ENCODE measurements at places on chromosomes 7 and 10.

GRCh38 chr10:104387130-104387888 is 33.7 kb downstream of the CFAP58 start:
- no peak for DNase-seq

GRCh38 chr7:28480595-28480994 is 68.3 kb downstream of the CREB5 start:
- DNase-seq, result no peak

DNA sequence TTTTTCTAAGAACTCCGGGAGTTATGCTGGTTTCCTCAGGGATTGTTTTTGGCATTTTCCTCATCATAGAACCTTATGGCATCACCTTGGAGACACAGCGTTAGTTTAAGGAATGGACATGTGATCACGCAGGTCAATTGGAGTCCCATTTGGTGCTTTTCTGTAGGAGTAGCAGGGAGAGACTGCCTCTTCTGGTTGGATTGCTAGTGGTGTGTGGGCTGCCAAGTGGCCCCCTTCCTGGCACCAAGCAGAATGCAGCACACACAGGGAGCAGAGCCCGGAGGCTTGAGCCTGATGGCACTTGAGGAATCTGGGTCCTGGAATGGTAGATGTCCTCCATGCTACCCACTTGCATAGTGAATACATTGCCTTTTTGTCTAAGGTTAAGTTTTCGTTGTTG is 57.9 kb downstream of the SDK1 start:
- no peak for DNase-seq

DNA sequence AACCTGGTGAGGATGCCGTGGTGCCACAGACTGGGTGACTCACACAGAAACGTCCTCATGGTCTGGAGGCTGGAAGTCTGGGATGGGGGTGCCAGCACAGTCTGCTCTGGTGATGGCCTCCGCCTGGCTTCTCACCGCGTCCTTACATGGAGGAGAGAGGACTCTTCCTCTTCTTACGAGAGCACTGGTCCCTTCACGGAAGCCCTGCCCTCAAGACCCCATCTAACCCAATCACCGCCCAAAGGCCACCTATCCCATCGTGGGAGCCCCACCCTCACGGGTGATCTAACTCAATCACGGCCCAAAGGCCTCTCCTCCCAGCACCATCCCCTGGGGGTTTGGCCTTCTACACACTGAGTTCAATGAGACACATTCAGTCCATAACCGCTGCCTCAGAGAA is 137.7 kb downstream of the PTPRN2 start:
- DNase-seq, result no peak

DNA sequence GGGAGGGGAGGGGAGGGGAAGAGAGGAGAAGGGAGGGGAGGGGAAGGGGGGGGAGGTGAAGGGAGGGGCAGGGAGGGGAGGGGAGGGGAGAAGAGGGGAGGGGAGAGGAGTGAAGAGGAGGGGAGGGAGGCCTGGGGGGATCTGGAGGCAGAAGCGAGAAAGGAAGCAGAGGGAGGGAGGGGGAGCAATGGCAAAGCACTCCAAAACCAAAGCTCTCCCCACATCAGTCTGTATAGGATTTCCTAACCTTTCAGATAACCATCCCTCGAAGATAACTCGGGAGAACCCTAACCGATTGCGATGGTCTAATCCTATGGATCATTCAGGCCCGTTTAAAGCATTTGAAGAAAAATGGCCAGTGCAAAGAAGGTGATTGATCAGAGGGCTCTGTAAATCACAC is 19.0 kb downstream of the EBF3 start:
- no peak for DNase-seq

DNA sequence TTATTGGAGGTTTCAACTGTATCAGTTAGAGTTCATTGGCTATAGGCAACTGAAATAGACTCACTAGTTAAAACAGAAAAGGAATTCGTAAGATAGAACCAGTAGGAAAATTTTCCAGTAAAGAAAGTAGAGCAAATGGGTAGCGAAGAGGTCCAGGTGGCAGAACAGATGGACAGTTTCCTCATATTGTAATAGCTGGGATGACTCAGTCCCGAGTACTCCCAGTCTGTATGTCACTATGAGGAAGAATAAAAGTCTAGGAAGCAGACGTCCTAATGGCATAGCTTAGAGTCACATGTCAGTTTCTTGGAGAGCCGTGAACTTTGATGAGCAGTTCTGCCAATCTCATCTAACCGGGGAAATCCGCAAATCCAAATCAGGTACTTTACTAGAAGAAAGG is 95.3 kb downstream of the RNF32 start:
- no peak for DNase-seq

- DNase-seq, result no peak
Measured at GRCh38 chr10:115871855-115872254, 401.2 kb downstream of the GFRA1 start.

DNA sequence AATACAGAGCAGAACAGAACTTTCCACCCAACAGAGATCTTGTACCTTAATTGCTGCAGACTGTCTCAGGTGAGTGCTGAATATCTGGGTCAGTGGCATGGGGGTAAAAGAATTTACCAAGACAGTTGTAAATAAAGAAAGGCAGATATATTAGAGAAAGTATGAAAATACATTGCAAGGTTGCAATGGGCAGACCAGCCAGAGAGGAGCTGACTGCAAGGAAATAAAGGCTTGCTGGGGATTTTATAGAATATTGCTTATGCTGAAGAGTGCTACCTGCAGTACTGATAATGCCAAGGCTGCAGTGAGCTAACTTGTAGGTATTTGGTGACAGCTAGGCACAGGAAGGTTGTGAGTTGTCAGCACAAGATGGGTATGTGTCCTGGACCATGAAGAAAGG is 171.0 kb upstream of the TRIM24 start:
- no peak for DNase-seq

GRCh38 chr10:80416479-80417098 is 8.2 kb downstream of the PRXL2A start:
- peak; percentile 52 for DNase-seq

DNA sequence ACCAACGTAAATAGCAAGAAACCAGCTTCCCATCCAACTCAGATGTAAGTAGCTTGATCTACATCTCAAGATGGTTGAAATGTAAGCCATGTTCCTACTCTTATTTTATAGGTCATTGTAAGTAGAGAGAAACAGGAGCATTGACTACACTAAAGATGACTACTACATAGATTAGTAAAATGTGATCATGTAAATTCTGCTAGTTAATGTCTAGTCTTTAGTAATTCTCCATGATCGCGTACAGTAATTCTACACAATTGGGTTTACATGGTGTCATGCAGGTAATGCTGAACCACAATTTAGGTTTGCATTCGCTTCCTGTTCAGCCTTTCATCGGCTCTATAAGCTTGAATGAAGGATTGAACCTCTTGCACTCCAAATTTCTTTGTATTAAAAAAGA is 14.9 kb upstream of the SFMBT2 start:
- DNase-seq, result no peak

DNA sequence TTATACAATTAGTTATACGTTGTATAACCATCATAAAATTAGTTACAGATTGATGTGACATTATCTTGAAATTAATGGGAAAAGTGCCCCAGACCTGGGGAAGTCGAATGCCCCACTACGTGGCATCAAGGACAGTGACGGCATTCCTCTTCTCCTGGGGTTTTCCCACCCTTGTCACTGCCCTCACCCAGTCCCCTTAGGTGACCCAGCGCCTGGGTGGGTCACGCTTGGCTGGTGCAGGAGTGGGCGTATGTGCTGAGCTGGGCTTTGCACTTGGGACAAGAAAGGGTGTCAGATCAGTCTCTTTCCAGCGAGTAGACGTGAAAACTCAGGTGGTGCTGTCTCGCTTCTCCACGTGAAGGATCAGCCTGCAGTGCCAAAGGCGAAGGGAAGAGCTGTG is 7.6 kb downstream of the FOXK1 start:
- no peak for DNase-seq

GRCh38 chr10:51100221-51100620 is 25.9 kb downstream of the PRKG1 start:
- DNase-seq, result no peak

- no peak for DNase-seq
Measured at GRCh38 chr7:29398011-29398410, 165.6 kb upstream of the PRR15 start.

- no peak for DNase-seq
Measured at GRCh38 chr10:5508786-5509185, 9.4 kb upstream of the CALML5 start.

DNA sequence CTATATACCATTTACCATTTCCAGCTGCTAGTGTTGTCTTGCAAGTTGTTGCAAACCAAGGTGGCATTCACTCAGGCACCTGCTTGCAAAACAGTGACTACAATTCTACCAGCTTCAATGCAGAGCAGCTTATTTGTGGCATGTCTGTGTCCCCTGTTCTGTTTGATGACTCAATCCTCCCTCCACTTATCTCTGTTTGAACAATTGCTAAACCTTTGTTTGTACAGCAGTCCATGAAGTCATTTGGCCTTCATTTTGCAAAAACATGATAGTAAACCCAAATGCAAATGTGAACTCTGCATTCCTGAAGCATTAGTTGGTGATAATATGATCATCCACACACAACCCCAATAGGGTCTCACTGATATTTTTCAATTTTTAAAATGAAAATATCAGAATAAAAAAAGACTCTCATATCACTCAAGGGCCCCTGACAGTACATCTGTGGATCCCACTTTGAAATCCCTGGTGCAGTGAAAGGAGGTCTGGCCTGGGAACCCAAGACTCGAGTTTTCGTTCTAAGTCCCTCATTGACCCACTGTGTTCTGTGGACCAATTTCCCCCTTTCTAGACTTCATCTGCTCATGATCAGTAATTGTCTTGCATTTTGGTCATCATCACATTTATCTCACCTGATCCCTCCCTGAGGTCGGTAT is 425.4 kb downstream of the RPS24 start:
- peak; percentile 58 for DNase-seq

DNA sequence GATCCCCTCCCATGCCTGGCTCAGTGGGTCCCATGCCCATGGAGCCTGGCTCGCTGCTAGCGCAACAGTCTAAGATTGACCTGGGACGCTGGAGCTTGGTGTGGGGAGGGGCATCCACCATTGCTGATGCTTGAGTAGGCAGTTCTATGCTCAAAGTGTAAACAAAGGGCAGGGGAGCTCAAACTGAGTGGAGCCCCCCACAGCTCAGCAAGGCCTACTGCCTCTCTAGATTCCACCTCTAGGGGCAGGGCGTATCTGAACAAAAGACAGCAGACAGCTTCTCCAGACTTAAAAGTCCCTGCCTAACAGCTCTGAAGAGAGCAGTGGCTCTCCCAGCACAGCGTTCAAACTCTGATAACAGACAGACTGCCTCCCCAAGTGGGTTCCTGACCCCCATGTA is 31.2 kb upstream of the FFAR4 start:
- no peak for DNase-seq

- DNase-seq, result no peak
Measured at GRCh38 chr10:3907514-3907913, 122.5 kb upstream of the KLF6 start.

DNA sequence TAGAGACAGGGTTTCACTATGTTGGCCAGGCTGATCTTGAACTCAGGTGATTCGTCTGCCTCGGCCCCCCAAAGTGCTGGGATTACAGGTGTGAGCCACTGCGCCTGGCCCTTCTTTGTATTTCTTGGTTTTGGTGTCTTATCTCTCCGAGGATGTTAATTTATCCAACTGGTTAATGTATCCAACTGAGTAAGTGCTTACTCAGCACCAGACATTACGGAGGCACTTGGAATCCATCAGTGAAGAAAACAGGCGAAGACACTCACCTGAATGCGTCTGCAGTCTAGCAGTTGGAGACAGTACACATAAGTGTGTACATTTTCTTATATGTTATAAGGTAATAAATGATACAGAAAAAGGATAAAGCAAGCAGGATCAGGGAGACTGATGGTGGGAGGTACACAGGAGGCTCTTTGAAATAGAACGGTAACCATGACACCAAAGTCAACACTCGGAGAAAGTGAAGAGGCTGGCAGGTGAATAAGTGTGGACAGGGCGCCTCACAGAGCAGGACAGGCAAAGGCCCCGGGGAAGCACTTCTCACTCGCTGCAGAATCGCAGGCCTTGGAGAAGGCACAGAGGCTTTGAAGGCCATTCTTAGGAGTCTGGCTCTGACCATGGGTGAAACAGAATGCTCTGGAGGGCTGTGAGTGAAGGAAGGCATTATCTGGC is 73.1 kb downstream of the LANCL2 start:
- no peak for DNase-seq

GRCh38 chr7:1969459-1970284 is 263.1 kb downstream of the MAD1L1 start:
- DNase-seq, result peak; percentile 2

DNA sequence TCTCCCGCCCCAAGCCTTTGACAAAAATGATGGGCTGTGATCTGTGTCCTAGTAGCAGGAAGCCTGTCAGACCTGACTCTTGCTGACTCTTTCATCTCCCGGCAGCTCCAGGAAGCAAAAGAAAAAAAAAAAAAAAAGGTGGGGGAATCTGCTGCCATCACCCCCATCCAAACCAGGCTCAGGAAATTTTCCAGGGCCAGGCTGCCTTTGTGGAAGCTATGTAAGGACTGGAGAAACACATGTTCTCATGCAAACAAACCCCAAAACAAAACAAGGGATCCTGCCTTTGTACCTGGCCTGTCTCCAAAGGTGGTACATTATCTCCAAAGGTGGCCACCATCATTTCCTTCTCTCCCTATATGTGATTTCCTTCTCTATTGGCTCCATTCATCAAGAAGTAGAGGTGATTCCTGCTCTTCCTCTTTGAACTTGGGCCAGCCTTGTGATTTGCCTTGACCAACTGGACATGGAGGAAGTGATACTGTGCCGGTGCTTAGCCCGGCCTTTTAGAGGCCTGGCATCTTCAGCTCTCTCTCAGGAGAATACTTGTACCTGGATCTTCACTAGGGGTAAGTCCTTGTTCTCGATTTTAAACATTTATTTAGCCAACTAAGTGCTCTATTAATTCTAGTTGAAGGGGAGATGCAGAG is 192.2 kb upstream of the SVIL start:
- DNase-seq, result no peak

- no peak for DNase-seq
Measured at GRCh38 chr7:157628456-157628855, 291.7 kb downstream of the DNAJB6 start.

GRCh38 chr10:26574783-26575182 is 122.7 kb upstream of the PDSS1 start:
- no peak for DNase-seq

DNA sequence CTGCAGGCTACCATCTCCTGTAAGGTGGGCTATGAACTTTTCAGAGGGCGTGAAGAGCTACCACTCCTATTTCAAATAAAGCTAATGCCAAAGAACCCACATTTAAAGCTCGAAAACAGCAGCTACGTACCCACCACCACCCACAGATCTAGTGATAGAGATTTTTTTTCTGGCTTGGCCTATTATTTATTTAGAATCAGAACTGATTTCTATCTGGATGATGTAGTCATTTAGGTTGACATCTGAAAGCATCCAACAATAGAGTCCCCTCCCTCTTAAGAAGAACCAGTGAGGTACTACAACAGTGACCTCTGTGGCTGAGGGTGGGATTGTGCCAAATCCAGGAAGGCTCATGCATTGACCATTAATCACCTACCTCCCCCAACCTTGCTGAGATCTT is 113.8 kb upstream of the ADO start:
- no peak for DNase-seq

- DNase-seq, result no peak
Measured at GRCh38 chr7:73718438-73718881, 1.0 kb downstream of the STX1A start.

All from adipocyte (in vitro differentiated cells).